ENCODE measurements at places on chromosomes 16 and 17.

DNA sequence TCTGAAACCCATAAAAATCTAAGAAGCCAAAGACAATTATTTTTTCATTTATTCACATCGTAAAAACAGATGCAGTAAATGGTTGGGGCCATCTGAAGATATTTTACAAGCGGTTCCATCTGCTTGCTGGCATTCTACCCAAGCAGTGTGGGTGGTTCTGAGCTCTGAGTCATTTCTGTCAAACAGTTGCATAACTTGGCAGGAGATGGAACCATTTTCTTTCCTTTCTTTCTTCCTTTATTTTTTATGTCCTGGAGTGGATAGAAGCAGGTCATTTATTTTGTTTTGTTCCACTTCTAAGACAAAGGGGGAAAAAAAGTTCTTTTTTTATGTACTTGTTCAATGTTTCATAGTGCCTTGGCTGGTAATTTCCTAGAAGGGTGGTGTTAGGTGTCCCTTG lies 1151.9 kb upstream of the GOT2 start:
- DNase-seq, result peak; percentile 90

DNA sequence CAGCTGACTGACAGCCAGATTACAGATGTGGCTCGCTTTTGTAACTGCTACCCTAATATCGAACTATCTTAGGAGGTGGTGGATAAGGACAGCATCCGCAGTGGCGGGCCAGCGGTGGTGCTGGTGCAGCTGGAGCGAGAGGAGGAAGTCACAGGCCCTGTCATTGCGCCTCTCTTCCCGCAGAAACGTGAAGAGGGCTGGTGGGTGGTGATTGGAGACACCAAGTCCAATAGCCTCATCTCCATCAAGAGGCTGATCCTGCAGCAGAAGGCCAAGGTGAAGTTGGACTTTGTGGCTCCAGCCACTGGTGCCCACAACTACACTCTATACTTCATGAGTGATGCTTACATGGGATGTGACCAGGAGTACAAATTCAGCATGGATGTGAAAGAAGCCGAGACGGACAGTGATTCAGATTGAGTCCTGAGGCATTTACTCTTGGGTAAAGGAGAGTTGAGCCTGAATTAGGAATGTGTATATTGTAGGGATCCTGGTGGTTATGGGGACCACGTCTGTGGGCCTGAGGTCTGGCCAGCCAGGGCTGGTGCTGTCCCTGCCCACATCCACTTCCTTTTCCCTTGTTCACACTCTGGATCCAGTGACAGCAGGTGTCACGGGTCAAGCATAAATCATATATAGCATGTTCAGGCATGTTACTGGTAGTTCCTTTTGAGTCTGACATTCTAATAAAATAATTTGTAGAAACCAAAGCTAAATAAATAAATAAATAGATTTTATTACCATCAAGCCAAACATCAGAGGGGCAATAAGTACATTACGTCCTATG lies 89.0 kb upstream of the SMURF2 start:
- no peak for DNase-seq

- DNase-seq, result peak; percentile 90
These were observed 14.0 kb upstream of the MPRIP start for GRCh38 chr17:17028059-17028877.

DNA sequence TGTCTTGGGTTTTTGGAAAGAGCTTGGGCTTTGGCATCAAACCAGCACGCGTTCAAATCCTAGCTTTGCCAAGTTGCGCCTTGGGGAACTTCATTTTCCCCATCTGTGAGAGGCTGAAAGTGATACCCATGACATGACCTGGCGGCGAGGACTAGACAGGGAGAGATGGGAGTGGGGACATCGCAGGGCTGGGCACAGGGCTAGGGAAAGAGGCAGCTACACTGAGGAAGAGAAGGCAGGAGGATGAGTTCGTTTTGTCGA lies 202.9 kb downstream of the IRF8 start:
- no peak for DNase-seq

GRCh38 chr16:11232852-11233726 lies 22.9 kb downstream of the SOCS1 start:
- no peak for DNase-seq

- peak; percentile 71 for DNase-seq
These were observed 23.5 kb upstream of the SIAH1 start for GRCh38 chr16:48408688-48409087.

- no peak for DNase-seq
These were observed 2.0 kb upstream of the SLFN5 start for GRCh38 chr17:35240861-35241260.

DNA sequence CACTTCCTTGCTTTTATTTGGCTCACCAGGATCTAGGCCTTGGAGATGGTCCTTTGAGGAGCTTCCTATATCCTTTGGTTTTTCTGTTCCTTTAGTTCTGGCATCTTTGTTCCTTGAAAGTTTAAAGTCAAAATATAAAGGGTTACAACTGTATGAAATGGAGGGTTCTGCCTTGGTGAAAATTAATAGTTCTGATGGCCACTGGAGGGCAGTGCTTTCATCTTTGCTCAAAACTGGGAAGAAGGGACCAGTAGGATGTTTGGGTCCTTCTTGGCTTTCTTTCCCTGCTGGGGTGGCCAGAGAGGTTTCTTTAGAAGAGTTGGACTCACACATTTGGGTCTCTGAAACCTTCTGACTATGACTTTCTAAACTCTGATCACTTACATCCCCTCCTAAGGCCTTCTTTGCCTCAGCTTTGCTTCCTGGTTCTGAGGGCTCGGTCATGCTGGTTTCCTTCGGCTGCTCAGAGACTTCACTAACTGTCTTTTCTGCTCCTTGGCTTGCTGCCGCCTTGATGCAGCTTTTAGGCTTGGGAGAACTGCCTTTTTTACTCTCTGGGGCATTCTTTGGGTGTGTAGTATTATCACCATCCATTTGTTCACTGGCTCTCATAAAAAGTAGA lies 10.9 kb upstream of the ITGA2B start:
- DNase-seq, result peak; percentile 26

DNA sequence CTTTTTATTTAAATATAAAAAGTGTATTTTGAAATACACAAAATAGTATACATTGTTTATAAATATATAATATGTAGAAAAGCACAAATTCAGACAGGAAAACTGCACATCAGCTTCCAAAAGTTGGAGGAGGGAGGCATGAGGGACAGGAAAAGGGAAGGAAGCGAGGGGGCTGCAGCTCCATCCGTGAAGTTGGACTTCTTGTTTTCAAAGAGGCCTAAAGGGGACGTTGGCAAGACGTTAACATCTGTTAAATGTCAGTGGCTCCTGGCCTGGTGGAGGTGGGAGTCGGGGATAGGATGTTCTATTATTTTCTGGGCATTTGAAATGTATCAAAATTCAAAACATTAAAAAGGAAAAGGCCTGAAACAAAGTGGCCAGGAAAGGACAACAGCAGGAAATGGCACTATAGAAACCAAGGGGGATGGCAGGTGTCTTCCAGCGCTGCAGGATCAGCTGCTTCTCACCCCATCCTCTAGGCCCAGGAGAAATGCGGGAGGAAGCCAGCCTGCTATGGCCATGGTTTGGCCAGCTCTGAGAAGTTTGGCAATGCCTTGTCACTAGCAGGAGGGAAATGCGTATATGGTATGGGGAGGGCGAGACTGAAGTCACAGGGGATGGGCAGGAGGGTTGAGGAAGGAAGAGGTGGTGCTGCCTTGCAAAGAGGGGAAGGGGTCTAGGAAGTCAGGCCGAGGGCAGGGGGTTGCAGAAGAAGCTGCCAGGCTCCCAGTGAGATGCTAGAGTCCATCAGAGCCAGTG lies 6.4 kb downstream of the CMTM2 start:
- no peak for DNase-seq

GRCh38 chr17:73166731-73167581 lies 2.1 kb downstream of the SSTR2 start:
- no peak for DNase-seq

- no peak for DNase-seq
These were observed 18.5 kb downstream of the DNAI2 start for GRCh38 chr17:74292495-74292894.

GRCh38 chr16:58842156-58842555 lies 108.0 kb upstream of the GOT2 start:
- no peak for DNase-seq

DNA sequence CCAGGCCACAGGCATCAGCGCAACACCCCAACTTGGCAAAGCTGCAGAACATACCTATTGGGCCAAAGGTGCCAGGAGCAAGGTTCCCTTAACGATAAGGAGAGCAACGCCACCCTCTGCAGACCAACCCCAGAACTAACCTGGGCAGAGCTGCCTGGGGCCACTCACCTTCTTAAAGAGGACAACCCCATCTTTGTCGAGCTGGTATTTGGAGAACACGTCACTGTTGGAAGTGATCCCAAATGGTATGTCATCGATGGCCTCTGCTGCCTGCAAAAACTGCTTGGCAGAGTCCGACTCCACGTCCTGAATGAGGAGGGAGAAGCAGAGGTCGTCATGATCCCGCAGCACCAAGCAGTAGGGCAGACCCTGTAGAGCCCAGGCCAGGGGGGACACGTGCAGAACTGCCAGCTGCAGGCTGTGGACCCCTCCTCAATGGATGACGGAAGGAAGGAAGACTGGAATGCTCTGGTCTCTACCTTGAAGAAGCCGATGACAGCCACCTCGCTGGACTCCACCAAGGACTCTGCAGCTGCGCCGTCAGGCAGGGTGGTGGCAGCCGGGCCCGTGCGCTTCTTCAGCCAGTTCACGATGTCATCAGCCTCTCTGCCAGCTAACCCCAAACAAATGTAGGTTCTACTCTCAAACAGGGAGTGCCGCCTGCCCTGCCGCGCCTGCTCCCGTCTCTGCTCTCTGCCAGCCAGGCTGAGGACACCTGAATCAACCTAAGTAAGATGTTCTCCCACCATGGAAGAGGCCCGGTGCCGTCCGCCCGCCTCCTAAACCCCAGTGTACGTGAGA lies 5.2 kb downstream of the P4HB start:
- peak; percentile 35 for DNase-seq

- DNase-seq, result no peak
These were observed 29.9 kb downstream of the PLCG2 start for GRCh38 chr16:81808933-81809480.

GRCh38 chr17:43578699-43579565 lies 32.8 kb upstream of the ETV4 start:
- DNase-seq, result peak; percentile 78

GRCh38 chr17:39576187-39576586 lies 31.5 kb downstream of the NEUROD2 start:
- peak; percentile 6 for DNase-seq

- no peak for DNase-seq
These were observed 15.9 kb downstream of the LLGL1 start for GRCh38 chr17:18241229-18241871.

DNA sequence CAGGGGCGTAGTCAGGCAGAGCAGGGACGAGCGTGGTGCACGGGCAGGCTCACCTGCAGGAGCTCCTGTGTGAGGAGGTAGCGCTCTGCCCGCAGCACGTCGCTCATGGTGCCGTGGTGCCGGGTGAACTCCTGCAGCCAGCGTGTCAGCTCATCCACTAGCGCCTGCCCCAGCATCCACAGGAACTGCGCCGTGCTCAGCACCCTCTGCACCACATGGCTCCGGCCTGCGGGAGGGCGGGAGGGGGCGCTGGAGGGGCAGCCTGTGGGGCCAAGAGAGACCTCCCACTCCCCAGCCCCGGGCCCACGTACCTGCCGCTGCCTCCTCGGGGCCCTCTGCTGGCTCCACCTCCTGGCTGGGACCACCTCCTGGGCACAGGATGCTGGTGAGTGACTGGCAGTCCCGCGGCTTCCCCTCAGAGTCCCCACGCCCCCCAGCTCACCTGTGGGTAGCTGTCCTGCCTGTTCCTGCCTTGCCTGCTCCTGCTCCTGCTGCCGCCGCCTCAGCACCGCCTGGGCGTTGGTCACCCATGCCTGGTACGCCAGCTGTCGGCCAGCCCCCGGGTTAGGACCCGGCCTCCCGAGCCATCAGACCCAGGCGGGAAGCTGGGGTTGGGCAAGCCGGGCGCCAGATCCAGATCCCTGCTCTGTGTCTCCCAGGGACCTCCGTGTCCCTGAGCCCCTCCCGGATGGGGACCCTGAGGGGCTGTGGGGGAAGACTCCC lies 16.6 kb downstream of the CTU2 start:
- no peak for DNase-seq

GRCh38 chr16:86495756-86496261 lies 14.5 kb upstream of the FOXF1 start:
- DNase-seq, result no peak

DNA sequence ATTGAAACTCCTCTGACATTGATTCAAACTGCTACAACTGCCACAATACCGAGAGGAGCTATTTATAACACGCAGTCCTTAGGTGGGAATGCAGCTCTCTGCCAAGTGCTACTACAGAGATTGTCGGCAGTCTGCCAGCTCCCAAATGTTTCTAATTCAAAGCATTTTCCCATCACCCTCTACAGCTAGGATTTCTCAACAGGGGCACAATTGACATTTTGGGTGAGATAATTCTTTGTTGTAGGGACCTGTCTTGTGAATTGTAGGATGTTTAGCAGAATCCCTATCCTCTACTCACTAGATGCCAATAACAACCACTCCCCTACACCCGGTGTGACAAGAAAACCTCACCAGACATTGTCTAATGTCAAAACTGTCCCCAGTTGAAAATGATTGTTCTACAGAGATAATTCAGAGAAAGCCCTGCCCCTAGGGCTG lies 7.8 kb upstream of the N4BP1 start:
- peak; percentile 88 for DNase-seq

- no peak for DNase-seq
These were observed 11.2 kb upstream of the MYO1C start for GRCh38 chr17:1503699-1504098.

DNA sequence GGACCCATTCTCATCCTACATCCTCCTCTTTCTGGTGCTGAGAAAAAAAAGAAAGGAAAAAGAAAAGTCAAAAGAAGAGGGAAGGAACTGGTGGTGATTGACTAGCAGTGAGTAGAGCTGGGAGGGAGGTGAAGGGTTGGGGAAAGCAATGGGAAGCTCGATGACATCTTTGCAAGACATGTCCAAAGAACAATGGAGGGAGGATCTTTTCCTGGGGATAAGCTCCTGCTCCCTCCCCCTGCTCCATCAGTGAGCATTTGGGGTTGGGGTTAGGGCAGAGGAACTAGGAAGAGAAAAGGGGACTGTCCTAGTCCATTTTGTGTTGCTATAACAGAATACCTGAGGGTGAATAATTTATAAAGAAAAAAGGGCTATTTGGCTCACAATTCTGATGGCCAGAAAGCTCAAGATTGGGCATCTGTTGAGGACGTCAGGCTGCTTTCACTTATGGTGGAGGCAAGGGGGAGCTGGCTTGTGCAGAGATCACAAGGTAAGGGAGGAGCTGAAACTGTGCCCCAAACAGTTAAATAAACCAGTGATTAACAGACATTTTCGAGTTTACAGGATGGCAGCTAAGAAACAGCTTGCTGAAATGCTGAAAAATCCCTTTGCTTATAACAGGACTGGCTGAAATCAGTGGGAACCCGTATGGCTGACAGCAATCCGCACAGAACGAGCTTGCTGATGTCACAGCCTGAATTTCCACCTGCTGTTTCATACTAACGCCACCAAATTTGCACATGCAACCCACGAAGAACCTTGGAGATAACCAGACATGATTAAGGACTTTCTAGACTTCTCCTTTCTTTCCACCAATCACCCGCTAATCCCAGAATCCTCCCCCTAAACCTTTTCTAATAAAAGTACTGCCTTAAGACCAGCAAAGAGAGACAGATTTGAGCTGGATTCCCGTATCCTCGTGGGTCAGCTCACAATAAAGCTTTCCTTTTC lies 1.6 kb upstream of the ODF4 start:
- no peak for DNase-seq

- peak; percentile 68 for DNase-seq
These were observed 324.7 kb downstream of the SEC14L1 start for GRCh38 chr17:77465358-77466041.

All from AG10803 (cell line).